Thoracic aorta (tissue), 2 donors: ENCODE measurements at places on chromosomes 7 and 10.

DNA sequence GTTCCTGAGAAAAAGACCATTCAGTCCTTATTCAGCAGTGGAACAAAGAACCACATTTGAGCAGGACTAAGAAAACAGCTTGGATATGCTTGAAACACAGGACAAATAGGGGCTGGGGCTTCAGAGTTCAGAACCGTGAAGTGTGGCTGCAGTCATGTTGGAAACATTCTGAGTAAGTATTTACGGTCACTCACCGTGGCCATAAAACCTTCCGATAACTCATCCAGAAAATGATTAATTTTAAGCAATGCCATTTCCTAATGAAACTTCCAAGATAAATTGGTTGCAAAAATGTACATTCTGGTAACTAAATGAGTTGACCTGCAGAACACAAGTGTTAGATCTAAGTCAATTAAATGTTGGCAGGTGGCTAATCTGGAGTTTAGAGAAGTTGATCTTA, 279.2 kb downstream of the CXCL12 start:
- DNase-seq = no peak

DNA sequence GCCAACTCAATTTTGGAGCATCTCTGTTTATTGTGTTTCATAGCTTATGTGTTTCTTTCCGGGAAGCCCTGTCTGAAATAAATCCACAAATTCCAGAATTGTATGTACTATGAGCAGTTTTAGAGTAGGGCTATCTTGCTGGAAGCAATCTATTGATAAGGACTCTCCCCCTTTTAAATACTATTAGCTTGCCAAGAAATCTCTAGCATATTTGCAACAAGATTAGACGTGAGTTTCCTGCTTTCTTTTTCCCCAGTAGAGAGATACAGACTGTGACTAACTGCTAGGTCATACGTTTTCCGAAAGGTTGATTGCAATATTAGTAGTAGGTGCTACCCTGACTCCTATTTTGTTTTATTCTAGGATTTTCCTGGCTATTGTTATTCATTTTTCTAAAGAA, 277.0 kb downstream of the MALRD1 start:
- no peak for DNase-seq

GRCh38 chr7:102089175-102090098, 197.2 kb upstream of the SH2B2 start:
- DNase-seq = no peak

DNA sequence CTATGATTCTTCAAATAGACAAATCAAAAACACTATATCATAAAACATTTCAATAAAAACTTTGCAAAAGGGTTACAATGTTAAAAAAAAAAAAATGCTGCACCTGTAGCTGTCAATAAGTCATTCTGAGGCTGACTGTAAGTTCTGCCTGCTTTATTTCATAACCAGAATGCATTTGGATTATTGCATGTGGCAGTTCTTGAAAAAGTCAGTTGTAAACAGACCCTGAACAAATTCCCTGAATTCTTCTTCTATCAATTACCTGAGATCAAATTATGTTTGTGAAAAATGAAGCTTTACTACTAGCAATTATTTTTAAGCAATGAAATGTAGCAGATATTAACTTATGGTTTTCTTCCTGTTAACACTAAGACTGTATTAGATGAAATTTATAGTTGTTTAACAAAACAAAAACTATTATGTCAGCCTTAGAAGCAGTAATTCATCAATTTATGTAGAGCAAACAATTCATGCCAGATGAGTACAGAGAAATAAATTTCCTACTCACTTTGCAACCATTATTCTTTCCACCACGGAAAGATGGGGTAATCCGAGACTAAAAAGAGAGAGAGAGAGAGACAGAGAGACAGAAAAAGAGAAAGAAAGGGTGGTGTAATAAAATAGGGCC, 107.8 kb downstream of the SFMBT2 start:
- DNase-seq = no peak

DNA sequence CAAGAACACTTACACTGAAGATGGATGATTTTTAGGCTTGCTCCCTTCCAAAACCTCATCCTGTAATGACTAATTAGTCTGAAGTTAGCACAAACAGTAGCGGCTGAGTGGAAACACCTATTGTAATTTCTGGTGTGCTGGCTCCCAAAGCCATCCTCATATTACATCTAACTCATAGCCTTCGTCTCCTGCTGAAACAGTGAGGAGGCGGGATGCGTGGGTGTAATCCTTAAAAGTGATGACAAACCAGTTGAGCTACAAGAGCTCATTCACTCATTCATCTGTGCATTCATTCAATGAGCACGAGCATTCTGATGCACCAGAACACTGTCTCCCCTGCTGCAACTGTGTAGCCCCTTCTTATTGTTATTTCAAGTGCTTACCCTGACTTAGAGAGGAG, 235.3 kb downstream of the CALN1 start:
- DNase-seq = no peak

DNA sequence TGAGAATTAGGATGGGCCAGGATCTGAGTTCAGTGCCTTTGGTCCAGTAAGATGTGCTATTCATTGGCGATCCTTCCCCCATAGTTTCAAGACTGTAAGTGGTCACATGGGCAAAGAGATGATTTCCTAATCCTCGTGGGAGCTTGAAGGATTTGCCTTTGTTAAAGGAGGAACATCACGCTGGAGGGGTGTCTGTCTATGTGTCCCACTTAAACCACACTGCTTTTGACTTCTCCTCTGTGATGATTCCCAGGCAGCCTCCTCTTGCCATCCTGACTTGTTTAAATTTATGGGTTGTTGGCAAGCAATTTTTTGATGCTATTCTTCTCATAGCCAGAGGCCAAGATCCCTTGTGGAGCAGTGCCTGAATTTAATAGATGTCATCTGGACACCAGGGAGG, 154.0 kb downstream of the TCF7L2 start:
- no peak for DNase-seq

DNA sequence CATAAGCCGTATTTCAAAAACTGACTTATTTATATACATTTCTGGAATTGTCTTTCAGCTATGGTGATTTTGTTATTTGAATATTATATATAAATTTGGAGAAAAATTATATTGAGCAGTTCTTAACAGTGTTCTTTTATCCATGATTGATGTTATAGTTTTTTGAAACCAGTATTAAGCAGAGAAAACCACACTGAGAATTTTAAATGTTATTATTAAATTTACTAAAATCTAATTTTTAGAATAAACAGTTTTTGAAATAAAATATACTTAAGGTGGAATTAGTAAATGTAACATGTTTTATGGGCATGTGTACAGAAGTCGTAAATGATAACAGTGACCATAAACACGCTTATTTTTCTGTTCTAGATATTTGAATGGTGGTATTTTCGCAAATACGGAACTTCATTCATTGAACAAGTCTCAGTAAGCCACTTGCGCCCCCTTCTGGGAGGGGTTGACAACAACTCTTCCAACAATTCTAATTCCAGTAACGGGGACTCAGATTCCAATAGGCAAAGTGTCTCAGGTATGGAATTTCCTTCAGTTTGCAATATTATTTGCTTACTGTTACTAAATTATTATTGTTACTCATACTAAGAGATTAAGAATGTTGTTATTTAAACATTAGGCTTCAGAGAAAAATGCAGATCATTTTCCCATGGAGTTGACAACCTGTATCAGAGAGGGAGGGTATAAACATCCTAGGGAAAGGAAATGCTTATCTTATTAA, 166.1 kb downstream of the ST7 start:
- DNase-seq = peak; percentile 49

DNA sequence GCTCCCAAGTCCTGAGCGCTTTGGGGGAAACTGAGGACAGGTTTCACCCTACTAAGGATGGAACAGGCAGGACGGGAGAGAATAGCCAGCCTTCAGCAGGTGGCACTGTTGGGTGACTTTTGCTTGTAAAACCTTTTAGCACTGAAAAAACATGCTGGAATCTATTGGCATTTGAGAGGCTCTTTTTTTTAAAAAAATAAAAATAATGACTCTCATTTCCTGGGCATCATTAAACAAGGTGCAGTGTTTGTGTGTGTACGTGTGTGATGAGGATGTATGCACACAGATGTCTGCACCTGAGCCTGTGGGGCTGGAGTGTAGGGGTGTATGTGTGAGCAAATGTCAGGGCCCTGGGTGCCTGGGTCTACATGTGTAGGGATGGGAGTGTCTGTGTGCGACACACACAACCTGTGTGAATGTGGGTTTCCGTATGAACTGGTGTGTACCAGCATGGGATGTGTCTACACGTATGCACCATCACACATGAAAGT, 177.9 kb downstream of the RPS24 start:
- no peak for DNase-seq

DNA sequence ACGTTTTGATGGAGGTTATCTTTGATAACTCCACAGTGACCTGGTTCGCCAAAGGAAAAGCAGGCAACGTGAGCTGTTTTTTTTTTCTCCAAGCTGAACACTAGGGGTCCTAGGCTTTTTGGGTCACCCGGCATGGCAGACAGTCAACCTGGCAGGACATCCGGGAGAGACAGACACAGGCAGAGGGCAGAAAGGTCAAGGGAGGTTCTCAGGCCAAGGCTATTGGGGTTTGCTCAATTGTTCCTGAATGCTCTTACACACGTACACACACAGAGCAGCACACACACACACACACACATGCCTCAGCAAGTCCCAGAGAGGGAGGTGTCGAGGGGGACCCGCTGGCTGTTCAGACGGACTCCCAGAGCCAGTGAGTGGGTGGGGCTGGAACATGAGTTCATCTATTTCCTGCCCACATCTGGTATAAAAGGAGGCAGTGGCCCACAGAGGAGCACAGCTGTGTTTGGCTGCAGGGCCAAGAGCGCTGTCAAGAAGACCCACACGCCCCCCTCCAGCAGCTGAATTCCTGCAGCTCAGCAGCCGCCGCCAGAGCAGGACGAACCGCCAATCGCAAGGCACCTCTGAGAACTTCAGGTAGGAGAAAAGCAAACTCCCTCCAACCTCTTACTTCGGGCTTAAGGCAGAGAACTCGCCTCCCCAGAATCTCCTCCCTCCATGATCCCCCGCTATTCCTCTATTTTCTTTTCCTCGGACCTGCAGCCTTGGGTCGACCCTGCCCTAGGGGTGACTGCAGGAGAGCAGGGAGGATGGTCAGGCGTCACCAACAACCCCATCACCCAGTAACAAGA, at the start of gene SERPINE1:
SERPINE1 (plus strand) TSS at position 454 of the 809 bp plus-strand sequence. CDS start 1,290 bp downstream, outside the sequence.
- peak; percentile 97 for DNase-seq

DNA sequence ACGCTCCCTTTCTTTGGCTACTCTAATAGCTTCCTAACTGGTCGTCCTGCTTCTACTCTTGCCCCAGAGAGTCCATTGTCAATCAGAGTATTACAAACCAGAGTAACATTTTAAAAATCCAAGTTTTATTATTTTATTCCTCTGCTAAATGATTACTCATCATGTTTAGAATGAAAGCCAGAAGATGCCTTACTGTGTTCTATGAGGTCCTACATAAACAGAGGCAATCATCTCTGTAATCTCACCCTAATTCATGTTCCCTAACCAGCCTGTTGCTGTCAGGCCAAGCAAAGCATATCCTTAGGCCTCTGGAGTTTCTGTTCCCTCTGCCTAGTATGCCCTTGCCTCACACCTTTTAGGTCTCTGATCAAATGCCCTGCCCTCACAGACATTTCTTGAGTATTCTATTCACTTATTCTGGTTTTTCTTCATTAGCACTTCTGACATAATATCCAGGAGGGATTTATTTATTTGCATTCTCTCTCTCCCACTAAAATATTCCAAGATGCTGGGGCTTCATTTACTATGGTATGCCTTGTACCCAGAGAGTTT, 497.5 kb downstream of the PHTF2 start:
- DNase-seq = no peak

GRCh38 chr10:113385021-113385999, 167.5 kb upstream of the HABP2 start:
- peak; percentile 56 for DNase-seq

- no peak for DNase-seq
Measured at GRCh38 chr7:2309889-2310331, 4.3 kb downstream of the SNX8 start.

- DNase-seq = no peak
Measured at GRCh38 chr7:31000161-31000693, 36.5 kb downstream of the GHRHR start.

GRCh38 chr7:18469316-18469715, 26.2 kb upstream of the HDAC9 start:
- DNase-seq = no peak

DNA sequence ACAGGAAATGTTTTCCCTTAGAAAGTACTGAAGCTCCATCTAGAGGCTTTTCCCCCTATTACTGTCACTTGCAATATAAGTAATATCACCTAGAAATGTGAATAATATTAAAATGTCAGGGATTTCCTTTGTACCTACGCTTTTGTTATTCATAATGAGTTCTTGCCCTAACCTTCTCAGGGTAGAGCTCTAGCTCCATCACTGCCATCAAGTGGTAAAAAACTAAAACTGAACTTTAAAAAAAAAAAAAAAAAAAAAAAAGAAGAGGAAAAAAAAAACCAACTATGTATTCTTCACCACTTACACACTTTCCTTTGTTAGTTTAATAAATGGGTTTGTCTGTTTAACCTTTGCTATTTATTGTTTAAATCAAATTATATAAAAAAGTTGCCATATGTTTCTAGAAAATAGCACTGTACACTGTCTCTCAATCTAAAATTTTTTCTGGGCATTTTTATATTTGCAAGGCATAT, 49.9 kb downstream of the DNAJC1 start:
- DNase-seq = no peak

DNA sequence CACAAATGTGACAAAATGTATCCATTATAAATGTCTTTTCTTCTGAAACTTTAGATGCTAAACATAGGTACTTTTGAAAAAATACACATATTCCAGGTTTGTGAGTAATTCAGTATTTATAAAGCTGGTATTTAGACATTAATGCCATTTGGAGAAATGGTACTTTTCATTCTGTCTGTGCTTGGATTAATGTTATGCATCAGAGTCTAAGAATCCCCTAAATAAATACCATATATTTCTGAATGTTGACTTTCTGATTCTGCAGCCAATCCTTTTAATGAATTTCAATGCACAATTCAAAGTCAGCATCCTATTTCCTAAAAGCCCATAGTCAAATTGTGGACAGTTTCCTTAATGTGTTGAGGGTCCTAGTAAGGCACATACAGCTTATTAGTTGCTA, 145.0 kb downstream of the DKK1 start:
- no peak for DNase-seq
